ENCODE measurements at places on chromosomes 7 and 10.

DNA sequence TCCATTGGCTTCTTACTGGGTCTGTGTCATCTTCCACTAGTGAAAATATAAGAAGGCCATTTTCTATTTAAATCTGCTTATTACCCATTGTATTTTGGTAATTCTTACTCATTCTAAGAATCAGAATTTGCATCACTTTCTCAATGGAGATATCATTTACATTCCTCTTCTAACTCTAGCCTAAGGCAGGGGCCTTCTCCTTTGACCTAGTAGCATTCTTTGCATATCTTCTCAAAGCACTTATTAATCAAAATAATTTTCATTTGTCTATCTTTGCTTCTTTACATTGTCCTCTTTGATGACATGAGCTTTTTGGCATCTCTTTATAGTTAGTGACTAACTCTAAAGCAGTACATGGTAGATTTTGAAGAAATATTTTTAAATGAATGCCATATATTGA is 400.9 kb upstream of the SEMA3D start:
- DNase-seq, result no peak

- no peak for DNase-seq
Observed at GRCh38 chr10:111246136-111246535, 169.3 kb downstream of the ADRA2A start.

DNA sequence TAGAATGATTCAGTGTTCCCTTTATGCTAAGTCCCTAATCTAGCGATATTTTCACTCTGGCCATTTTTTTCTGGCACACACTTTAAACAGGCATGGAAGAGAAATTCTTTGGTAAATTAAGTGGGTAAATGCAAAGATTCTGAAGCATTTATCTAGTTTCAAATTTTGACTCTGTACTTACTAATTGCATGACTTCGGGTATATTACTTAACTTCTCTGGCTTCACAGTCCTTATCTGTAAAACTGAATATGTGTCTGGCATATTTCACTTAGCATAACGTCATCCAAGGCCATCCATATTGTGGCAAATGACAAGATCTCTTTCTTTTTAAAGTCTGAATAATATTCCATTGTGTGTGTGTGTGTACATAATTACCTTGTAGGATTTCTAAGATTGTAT is 114.5 kb downstream of the MBL2 start:
- no peak for DNase-seq

DNA sequence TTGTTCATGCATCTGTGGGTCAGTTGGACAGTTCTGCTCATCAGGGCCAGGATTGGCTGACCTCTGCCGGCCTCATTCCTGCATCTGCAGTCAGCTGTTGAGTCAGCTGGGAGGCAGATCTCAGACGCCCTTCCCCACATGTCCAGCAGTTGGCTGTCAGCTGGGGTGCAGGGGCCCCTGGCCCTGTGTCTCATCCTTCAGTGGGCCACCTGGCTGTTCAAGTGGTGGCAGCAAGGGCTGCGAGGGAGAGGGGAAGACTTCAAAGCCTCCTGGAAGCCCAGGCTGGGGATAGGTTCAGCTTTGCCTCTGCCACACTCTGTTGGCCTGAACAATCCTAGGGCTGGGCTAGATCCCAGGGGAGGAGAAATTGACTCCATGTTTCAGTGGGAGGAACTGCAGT is 33.2 kb downstream of the TACR2 start:
- DNase-seq, result no peak

- no peak for DNase-seq
Observed at GRCh38 chr7:32914184-32914583, 22.6 kb upstream of the KBTBD2 start.

DNA sequence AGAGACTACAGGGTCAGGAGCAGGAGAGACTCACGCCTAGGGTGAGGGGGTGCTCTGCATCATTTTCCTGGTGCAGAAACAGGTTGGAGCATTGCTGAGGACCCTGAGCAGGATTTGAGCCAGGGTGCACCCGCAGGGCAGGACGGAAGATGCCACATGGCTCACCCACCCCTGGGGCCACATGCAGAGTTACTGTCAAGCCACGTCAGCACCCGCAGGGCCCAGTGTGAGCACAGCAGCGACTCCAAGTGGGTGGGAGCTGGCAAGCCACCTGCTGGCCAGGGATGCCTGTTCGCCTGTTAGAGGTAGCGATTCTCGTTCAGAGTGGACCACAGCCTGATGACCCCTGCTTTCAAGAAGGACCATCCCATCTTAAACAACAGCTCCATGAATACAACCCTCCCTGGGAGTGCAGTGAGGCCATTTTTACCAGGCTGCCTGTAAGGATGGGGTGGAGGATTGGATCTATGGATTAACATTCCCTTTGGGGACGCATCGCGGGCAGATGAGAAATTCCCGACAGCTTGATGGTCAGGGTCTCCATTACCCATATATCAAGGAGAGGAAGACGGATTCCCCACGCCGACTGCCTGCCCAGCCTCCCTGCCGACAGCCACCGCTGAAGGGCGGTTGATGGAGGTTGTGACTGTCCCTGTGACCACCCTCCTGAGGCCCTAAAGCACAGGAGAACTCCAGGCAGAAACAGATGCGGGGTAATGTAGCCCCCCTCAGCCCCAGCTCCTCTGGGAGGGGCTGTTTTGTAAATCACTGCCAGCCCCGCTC is 101.1 kb upstream of the RET start:
- DNase-seq, result no peak

DNA sequence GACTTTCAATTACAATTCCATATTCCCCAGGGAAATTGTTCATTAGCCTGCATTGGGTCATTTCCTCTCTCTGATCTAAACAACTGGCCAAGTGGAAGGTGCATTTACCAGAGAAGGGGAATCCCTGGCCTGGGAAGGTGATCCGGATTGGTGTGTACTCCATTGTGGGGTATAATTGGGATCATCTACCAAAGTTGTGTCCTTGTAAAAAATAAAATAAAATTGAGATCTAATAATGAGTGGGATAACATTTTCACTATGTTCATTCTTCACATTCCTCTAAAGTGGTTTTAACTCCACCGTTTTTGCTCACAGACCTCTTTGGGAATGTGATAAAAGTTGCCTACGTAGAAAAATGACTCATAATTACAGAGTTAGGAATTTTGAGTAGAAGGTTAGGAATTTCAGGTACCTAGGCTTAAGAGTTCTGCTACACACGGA is 22.8 kb downstream of the ARL5B start:
- DNase-seq, result no peak

- DNase-seq, result no peak
Observed at GRCh38 chr10:132498562-132499366, 38.8 kb upstream of the INPP5A start.

DNA sequence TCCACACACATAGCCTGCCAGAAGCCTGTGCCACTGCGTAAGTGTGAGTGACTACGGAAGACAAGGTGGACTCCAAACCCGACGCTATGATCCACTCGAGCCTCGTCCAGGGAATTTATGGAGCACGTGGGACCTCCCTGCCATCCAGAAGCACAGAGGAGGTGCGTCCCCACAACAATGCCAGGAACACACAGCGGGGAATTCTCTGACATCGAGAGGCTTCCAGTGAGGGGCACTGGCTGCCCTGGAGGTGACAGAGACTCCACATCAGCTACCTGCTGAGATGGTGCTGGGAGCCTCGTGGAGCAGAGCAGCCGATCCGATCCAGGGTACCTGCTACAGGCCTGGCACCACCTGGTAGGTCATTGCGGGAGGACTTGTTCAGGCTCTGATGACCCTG is 72.2 kb upstream of the INSIG1 start:
- no peak for DNase-seq

- DNase-seq, result no peak
Observed at GRCh38 chr7:1888425-1888824, 218.3 kb downstream of the ELFN1 start.

DNA sequence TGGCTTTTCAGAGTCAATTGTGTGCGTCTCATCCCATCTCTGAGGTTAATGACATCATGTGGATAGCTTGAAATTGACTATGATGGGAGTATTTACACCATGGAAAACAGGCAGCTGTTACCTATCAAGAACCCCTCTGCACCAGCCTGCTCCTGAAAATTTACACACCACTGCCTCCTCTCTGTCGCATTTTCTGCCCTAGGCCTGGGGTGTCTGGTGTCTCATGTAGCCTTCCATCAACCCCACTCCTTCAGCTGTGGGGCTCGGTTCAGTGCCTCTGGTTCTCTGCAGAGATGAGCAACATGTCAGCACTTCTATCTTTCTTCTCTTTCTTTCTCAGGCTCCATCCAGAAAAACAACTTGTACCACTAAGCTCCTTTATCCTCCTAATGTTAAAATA is 600.5 kb downstream of the TYW1 start:
- no peak for DNase-seq

- no peak for DNase-seq
Observed at GRCh38 chr7:146345251-146345650, 228.7 kb downstream of the CNTNAP2 start.

GRCh38 chr10:324593-324992 is 189.3 kb downstream of the ZMYND11 start:
- DNase-seq, result no peak

DNA sequence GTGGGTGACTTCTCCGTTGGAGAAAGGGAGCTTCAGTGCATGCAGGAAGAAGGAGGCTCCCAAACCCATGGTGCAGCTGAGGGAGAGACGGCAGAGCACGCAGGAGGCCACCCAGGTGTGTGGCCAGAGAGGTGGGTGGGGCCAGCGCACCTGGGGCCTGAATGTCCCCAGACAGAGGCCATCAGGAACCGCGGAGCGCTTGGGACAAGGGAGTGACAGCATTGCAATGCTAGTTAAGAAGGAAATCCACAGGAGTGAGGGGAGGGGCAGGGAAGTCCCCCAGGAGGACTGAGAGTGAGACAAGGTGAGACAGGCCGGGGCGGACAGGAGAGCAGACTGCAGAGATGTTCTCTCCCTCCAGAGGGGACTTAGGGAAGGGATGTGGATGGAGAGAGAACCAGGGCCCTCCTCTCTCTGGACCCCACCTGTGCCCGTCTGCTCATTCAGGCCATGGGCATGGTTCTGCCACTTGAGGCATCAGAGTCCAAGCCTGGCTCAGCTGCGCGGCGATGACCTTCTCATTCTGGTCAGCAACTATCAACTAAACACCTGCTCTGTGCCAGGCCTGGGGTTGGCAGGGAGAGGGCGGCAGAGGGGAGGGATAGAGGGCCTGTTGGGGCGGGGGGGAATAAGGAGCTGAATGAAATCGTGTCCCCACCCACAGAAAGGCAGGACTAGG is 69.4 kb upstream of the COL13A1 start:
- no peak for DNase-seq

- DNase-seq, result no peak
Observed at GRCh38 chr7:33886149-33886623, 19.2 kb upstream of the BMPER start.

- no peak for DNase-seq
Observed at GRCh38 chr7:151135525-151135845, 32.0 kb downstream of the GBX1 start.

DNA sequence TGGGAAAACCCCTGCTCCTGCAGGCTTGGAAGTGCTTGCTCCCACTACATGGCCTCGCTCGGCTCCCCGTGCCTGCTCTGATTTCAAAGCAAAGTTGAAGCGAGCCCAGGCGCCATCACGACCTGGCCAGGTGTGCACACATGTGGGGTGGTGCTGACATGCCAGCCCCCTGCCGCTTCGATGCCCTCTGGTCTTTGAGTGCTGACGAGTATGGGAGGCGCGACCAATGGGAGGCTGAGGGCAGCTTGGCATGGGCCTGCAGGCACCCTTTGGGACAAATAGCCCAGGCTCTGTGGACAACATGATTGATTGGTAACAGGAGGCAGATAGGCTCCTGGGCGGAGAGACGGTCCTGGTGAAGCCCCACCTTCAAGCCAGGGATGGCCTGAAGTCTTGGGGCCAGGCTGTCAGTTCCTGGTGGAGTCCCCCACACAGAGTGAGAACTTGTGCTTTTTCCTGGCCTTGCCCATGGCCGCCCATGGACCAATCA is 252.4 kb upstream of the SEMA3A start:
- no peak for DNase-seq

GRCh38 chr10:102701272-102701671 is 12.9 kb downstream of the ARL3 start:
- DNase-seq, result no peak

DNA sequence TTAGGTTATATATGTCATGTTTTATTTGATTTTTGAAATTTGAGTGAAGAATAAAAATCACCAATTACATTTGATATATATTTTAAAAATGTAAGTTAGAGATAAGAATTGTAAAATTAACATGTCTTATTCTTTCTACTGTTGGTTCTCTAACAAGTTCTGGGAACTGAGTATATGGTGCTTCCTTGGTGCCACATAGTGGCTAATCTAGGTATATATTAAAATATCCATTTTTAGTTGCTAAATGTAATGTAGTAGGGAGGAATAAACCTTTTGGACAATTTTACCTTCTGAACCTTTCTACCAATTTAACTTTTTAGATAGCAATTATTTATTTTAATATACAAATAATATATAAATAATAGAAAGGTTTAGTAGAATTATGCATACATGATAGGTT is 17.5 kb downstream of the CFAP69 start:
- DNase-seq, result peak; percentile 37

- no peak for DNase-seq
Observed at GRCh38 chr10:13448216-13448615, 80.6 kb downstream of the BEND7 start.

- DNase-seq, result no peak
Observed at GRCh38 chr7:52961084-52961483, 74.3 kb upstream of the POM121L12 start.

DNA sequence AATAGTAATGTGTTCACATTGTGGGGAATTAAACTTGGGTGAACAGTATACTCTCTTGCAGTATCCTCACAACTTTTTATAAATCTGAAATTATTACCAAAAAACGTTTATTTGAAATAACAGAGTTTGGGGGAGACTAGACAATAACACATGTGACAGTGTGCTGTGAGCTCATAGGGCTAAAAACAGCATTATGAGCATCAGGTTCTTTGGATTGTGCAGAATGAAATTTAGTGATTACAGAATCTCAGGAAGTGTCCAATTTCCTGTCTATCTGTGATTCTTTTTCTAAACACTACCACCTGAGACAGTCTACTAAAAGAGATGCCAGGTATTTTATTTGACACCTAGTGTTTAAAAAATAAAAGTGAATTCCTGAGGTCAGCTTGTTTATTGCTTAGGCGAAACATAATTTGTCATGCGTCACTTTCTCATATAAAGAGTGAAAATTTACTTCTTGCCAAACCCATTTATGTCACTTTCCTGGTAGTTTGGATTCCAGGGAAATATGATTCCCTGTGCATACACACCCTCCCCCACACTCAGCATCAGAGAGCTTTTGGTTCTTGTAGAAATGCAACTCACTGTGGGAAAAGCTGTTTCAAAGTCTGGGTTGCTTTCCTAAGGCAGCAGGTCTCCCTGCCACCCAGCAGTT is 71.2 kb downstream of the AOAH start:
- no peak for DNase-seq

DNA sequence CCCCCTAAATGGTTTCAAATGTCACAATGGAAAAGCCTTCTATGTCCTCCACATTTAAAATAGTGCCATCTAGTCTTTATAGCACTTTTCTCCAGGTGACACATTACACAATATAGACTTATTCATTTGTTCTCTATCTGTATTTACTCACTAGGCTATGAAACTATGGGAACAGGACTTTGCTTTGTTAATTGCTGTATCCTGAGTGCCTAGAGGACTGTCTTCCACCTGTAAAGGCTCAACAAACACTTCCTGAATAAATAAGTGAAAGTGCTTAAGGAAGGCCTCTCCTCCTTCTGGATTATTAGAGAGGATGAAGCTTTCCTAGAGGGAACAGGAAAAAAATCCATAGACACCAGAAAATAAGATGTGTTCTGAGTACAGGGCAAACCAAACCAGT is 397.6 kb upstream of the LRRN3 start:
- peak; percentile 8 for DNase-seq

- no peak for DNase-seq
Observed at GRCh38 chr7:49692516-49692915, 80.9 kb upstream of the VWC2 start.

- DNase-seq, result peak; percentile 43
Observed at GRCh38 chr7:124784879-124785818, 19.6 kb upstream of the GPR37 start.

GRCh38 chr7:158959021-158959717 is 102.8 kb downstream of the DYNC2I1 start:
- DNase-seq, result no peak

Data from NCI-H748 treated with DMSO at 0.1 percent for 48 hours (cell line).